ENCODE measurements at places on chromosomes 13 and 19.

DNA sequence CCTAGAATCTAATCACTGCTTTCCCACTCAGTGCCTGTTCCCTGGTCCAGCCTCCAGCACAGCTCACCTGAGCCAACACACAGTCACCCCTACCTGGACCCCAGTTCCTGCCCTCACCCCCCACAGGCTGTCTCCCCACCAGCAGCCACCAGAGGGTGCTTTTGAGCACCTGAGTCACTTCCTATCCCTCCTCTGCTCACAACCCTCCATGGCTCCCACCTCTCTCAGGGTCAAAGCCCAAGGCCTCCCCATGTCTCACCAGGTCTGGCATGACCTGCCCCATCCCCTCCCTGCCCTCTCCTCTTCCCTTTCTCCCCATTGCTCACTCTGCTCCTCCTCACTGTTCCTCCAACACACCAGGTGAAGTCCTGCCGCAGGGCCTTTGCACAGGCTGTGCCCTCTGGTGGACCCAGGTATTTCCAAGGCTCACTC lies 7.1 kb upstream of the DPP9 start:
- no peak for DNase-seq

GRCh38 chr19:10277795-10278589 lies 7.1 kb downstream of the ICAM1 start:
- no peak for DNase-seq

DNA sequence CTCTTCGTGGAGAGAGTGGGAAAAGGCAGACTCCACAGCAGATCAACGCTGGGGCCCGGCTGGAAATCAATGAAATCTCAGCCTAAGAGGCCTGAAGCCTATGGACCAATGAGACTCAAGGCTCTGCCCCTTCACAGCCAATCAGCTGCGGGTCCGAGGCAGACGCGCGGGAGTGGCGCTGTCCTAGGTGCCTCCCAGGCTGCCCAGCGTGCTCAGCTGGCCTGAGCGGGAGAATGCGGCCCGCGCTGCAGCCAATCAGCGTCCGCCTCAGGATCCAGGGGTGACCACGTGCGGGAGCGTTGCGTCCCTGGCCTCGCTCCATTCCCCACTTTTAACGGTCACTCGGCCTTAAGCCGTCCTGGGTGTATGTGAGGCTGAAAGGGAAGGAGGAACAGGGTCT lies at the start of gene ZBTB32:
Gene ZBTB32 (plus strand): TSS at position 341 of the 400 bp plus-strand sequence. CDS start 10,069 bp downstream, outside the sequence.
- peak; percentile 13 for DNase-seq

DNA sequence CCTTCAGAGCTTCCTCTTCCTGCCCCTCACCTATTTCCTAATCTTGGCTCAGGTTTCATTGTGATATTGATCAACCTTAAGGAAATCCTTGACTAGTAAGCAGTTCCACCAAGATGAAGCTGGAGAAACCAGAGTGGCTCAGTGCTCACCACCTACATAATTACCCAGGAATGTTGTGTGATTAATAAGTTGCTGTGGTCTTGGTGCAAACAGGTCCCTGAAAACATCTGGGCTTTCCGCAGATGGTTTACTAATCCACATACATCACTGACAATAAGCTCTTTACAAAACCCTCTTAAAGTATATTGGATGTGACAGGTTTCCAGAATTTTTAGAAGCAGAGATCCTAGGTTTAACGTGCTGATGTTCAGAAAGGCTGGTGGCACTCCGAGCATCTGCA lies 8.6 kb upstream of the SERP2 start:
- no peak for DNase-seq

GRCh38 chr13:75725736-75726135 lies 89.6 kb downstream of the LMO7 start:
- DNase-seq, result no peak

DNA sequence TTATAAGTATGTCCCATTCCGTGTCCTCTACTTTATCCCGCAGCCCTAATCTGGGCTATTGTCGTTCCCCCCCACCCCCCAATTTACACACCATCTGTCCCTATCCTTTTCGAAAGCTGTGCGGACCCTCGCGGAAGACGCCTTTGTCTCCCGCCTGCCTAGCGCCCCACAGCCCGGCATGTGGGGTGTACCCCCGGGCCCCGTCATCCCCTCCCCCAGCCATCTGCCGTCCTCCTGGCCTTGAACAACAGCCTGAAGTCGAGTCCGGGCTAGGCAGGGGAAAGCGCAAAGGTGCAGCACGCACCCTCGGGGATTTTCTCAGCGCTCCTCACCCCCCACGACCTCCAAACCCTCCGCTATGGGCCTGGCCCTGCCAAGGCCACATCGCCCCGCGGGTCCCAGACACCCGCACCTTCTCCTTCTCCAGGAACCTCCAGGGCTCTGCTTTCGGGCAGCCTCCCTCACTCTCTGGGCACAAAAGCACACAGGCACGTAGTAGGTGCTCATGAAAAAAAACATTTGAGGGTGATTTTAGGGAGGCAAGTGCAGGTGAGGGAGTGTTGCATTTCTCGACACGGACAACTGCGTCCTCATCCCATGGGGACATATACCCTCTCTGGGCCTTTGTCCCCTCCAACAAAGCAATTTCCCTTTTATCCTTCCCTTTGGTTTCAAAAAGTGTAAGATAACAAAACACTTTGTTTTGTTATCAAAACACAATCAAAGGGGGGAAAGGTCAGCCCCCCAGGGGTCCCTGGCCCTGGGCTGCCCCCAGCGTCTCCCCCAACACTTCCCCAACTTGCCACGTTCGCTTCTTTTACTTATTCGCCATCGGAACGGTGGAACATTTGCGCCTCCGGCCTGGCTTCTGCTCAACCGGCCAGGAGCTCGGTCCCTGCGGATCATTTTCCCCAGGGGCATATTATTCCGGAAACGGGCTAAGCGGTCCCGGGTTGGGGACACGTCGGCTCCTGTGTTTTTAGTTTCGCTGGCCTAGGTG lies 16.4 kb downstream of the CCDC124 start:
- no peak for DNase-seq

GRCh38 chr19:38952395-38953165 lies 21.8 kb downstream of the MRPS12 start:
- DNase-seq, result no peak

DNA sequence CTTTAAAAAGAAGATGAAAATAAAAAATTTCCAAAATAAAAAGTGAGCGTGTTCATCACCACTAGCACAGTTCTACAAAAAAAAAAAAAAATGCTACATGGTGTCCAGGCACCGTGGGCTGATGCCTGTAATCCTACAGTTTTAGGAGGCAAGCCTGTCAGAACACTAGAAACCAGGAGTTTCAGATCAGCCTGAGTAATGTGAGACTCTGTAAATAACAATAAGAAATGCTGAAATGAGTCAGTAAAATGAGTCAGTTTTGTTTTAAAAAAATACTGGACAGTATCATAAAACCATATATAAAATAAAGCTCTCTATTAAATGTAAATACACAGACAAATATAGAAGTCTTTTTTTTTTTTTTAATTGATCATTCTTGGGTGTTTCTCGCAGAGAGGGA lies 30.0 kb downstream of the ZNF91 start:
- no peak for DNase-seq

DNA sequence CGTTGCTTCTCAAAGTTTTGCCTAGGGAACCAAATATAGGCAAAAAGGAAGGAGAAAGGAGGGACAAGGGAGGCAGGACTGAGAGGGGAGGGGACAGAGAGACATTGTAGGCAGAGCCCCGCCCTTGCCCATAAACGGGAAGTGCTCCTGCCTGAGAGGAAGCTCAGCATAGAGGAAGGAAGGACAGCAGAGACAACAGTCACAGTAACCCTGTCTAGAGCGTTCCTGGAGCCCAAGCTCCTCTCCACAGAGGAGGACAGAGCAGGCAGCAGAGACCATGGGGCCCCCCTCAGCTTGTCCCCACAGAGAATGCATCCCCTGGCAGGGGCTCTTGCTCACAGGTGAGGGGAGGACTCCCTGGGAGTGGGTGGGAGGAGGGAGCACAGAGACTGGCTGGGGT lies at the start of gene CEACAM21:
Gene CEACAM21 (plus strand): TSS at position 169 of the 400 bp plus-strand sequence. CDS start 109 bp downstream, at position 278.
- no peak for DNase-seq

DNA sequence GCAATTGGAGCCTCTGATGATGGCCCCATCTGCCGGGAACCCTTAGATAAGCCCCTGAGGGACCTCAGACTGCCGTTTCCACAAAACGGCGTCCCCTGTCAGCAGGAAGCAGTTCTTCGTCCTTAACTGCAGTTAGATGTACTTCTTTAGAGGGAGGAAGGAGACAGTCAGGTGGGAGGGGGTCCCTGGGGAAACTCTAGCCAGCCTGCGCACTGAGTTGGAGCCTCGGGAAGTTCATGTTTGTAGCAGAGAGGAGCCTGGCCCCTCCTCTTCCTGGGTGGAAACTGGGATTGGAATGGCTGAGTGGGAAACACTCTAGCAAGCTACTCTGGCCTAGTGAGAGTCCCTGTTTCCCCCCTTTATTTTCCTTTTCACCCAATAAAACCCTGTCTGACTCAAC lies 612.4 kb downstream of the PCDH9 start:
- DNase-seq, result no peak

DNA sequence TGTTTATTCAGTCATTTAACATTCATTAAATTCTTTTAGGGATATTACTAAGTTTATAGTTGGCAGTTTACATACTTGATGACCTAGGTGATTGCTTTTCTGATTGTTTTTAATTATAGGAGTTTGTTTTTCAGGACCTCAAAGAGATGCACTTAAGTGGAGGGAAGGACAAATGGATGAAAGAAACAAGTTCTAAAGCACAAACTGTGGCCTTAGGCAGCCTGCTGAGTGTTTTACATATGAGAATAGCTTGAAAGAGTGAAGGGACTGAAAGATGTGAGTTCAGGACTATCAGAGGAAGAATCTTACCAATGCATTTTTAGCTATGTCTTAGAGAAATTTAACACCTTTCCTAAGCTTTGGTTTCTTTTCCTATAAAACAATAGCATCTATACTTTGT lies 402.6 kb downstream of the KLF12 start:
- DNase-seq, result no peak

DNA sequence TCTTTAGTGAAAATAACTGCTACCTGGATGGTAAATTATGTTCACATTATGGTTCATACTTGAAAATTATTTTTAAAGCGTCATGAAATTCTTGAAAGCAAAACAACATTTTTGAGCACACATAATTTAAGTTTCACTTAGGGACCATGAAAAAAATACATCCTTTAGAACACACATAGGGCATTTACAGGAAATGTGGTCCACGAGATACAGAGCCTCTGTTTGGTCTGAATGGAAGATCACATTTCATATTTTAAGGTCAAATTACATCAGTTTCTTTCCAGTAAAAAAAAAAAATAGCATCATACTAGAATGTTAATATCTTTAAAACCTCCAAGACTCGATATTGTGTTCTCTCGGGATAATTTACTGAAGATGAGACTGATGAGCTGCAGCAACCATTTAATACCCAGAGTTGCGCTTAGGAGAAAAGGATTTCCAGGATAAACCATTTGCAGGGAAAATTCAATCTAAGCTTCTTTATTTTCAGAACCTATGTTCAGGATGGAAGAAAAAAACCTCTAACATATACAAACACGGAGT lies 720.7 kb downstream of the DIAPH3 start:
- DNase-seq, result no peak

DNA sequence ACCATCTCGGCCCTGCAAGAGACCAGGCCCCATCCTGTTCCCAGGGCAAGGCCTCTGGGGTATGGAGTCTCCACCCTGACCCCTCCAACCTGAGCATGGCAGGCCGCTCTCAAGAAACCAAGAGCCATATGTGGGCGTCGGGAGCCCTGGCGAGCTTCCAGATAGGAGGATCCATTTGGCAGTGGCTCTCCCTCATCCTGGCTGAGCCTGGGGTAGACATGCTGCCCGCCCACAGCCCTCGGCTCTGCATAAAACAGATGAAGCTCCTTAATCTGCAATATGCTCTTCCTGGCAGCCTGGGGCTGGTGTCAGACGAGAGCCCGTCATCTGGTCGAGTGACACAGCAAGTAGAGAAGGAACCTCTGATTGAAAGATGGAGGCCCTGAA lies 6.1 kb downstream of the ATP13A1 start:
- no peak for DNase-seq

DNA sequence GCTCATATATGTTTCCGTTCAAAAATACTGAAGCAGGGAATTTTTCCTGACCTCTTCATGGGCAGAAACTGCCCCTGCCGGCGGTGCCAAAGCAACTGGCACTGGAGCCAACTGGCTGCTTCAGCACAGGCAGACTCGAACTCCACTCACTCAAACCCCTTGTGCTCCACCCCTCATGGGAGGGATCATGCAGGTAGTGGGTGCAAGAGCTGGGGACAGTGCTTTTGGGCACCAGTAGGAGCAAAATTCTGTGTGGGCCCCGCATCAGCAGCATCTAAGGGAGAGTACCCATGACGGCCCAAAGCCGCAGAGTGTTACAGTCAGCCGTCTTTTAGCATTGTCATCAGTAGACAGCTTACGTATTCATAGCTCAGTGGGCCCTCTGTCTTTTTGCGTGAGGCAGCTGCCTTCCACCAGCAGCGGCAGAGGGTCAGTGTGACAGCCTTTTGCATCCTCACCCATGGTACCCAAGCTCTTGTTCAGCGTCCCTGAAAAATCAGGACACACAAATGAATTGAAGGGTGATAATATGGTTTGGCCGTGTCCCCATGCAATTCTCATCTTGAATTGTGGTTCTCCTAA lies 393.8 kb downstream of the SLITRK6 start:
- no peak for DNase-seq

DNA sequence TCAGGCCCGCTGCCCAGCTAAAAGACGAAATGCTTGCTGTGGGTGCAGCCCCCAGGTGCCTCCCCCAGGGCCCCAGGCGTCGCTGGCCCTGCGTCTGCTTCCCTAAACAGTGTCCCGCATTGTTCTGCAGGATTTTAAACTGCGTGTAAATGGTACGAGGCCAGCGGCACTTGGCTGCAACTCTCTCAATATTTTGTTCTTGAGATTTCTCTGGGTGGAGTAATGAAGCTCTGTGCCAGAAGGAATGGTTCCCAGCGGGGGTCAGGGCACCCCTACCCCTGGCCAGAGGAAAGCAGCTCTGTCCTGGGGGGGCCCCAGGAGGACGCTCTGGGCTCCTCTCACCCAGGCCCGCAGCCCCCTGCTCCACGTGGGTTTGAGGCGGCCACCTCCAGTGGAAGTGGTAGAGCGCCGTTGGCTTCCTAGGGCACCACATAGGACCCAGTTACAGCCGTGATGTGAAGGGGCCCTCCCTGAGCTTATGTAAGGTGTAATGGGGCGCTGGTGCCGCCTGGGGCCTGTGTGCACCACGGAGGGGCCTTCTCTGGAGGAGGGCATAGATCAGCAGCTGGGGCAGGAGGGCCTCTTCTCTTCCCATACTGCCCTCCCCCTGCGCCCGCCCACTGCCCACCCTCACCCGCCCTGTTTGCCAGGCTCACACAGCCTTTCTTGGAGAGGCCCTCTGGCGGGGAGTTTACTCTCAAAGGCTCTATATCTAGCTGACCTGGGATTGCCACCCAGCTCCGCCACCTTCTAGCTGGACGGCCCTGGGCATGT lies 19.8 kb downstream of the PAK4 start:
- no peak for DNase-seq

Data from GM04503 (cell line).